ENCODE measurements at places on chromosomes 7 and 10.

GRCh38 chr7:43511029-43511428, 71.9 kb upstream of the STK17A start:
- H3K4me1 ChIP-seq: no peaks in the 10 kb centered on the region
- no peak overlapping the region for H3K4me3 ChIP-seq
- peaks cover 32% of the 10 kb centered on the region for H3K27me3 ChIP-seq
- DNase-seq: no peak
- no peaks in the 10 kb centered on the region for H3K36me3 ChIP-seq
- H3K27ac ChIP-seq: no peak overlapping the region

DNA sequence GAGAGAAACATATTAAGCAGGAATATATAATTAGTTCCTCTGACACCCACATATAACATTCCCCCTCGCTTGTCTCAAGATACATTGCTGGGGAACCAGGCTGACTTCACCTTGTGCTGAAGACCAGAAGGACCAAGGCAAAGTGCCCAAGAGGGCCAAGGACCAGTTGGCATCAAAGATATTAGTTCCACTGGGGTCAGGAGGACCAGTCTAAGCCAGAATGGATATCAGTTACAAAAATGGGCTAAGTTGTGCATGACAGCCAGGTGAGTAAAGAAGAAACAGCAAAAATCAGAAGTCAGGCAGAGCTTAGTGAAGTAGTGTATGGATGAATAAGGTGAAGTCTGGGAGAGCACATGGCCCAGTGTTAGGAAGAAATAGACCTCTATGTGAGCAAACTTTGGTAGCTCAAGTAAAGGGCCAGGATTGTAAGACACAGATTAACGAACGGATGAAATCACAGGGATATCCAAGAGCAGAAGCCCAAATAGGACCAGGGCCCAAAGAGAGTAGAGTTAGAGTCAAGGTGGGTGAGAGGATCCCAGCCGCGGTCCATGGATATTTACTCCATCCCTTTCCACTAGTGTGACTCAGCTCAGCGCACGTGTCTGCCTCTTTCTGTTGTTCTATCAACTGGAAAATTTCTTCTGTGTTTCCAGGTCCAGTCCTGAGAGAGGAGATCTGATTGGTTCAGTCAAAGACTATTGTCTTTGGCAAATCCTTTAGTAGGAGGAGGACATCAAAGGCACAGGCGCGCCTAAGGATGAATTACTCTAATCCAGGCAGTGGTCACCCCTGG, 5.0 kb downstream of the CALD1 start:
- H3K4me1 ChIP-seq: peaks cover 22% of the 10 kb centered on the region
- DNase-seq: no peak
- no peak overlapping the region for H3K4me3 ChIP-seq
- peaks cover 23% of the 10 kb centered on the region for H3K36me3 ChIP-seq
- H3K27ac ChIP-seq: no peak overlapping the region

GRCh38 chr7:106535234-106535932, 125.6 kb downstream of the CCDC71L start:
- H3K36me3 ChIP-seq: no peaks in the 10 kb centered on the region
- no peak overlapping the region for H3K4me3 ChIP-seq
- H3K27me3 ChIP-seq: no peaks in the 10 kb centered on the region
- H3K4me1 ChIP-seq: peaks cover under 1% of the 10 kb centered on the region

DNA sequence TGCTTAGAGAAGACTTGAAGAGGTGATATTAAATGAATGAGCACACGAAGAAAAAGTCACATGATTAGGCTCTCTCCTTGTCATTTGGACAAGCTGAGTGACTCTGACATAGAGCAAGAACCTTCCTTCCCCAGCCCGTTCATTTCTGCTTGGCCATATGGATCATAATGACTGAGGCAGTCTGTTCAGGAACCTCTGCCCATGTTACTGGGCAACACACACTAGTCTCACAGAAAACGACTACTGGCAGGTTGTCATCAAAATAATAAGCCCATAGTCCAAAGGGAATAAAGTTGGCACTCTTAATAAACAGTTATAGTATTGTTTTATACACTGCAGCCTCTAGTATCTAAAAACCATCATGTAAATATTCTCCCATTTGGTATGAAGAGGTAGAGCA, 635.0 kb downstream of the REEP3 start:
- no peaks in the 10 kb centered on the region for H3K27me3 ChIP-seq
- no peak overlapping the region for H3K4me3 ChIP-seq
- H3K36me3 ChIP-seq: no peaks in the 10 kb centered on the region
- no peak for DNase-seq
- no peaks in the 10 kb centered on the region for H3K4me1 ChIP-seq
- H3K27ac ChIP-seq: no peak overlapping the region

DNA sequence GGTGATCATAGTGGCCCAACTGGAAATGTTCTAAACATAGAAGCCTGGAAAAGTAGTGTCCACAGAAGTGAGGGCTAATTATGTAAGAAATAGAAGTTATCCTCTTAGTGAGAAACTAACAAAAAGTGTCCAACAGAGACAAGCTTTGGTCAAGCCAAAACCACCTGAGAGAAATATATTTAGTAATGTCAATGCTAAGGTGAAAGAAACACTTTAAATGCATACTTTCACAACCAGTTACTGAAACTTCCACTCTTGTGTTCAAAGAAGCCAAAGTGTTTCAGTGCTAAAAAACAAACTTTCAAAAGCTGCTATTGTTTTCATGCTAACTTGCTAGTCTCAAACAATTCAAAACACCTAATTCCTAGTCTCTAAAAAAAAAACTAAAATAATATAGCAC, 18.1 kb downstream of the RAB11FIP2 start:
- H3K36me3 ChIP-seq: no peaks in the 10 kb centered on the region
- no peak for DNase-seq
- no peak overlapping the region for H3K4me3 ChIP-seq
- no peak overlapping the region for H3K27ac ChIP-seq
- H3K4me1 ChIP-seq: no peaks in the 10 kb centered on the region

DNA sequence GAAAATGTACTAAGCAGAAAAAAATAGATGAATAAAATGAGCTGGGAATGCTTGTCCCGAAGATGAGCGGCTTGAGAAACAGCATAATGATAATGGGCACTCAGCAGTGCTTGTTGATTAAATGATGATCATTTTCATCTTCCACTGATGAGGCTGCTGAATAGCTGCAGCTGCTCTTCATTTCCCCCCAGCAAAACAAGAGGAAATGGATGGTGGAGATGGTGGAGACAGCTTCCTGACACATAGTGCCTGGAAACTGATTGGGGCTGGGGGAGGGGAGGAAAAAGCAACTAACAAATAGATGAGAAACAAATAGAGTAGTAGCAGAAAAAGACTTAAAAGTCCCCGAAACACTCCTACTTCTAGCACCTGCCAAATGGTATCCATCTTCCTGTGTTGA, 41.4 kb downstream of the MRC1 start:
- H3K4me3 ChIP-seq: no peak overlapping the region
- H3K4me1 ChIP-seq: no peaks in the 10 kb centered on the region
- no peak for DNase-seq
- H3K36me3 ChIP-seq: no peaks in the 10 kb centered on the region

- DNase-seq: no peak
- no peak overlapping the region for H3K27ac ChIP-seq
- H3K4me1 ChIP-seq: 0 out of 2 replicates have a peak, but pooled peaks cover 2% of the 10 kb centered on the region
- H3K36me3 ChIP-seq: peaks cover 14% of the 10 kb centered on the region
- no peaks in the 10 kb centered on the region for H3K27me3 ChIP-seq
Observed at GRCh38 chr7:99478464-99479440, 6.1 kb downstream of the ZNF789 start.

- no peaks in the 10 kb centered on the region for H3K27me3 ChIP-seq
- H3K36me3 ChIP-seq: no peaks in the 10 kb centered on the region
- H3K4me1 ChIP-seq: peaks cover 6% of the 10 kb centered on the region
Observed at GRCh38 chr10:51075043-51075872, 971 bp downstream of the PRKG1 start.

Data from IMR-90 (cell line).